ENCODE measurements at places on chromosomes 16 and 17.

GRCh38 chr16:87101903-87102302, 215.3 kb downstream of the C16orf95 start:
- DNase-seq: no peak

DNA sequence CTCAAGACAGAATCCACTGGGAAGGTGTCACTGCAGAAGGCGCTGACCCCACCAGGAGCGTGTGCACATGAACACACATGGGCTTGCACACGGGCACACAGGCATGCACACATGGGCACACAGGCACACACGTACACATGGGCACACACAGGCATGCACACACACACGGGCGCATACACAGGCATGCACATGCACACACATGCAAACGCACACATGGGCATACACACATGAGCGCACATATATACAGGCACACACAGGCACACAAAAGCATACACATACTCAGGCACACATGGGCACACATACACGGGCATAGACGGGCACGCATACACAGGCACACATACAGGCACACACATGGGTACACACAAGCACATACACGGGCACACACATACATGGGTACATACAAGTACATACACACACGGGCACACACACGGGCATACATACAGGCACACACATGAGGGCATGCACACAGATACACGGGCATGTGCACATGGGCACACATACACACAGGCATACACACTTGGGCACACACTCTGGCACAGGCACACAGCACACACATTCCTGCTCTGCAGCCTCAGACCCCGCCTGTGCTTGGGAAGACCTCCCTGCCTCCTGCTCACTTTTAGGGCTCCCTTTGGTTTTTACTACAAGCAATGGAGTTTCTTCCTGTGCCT, 86.8 kb downstream of the ZNF778 start:
- no peak for DNase-seq

DNA sequence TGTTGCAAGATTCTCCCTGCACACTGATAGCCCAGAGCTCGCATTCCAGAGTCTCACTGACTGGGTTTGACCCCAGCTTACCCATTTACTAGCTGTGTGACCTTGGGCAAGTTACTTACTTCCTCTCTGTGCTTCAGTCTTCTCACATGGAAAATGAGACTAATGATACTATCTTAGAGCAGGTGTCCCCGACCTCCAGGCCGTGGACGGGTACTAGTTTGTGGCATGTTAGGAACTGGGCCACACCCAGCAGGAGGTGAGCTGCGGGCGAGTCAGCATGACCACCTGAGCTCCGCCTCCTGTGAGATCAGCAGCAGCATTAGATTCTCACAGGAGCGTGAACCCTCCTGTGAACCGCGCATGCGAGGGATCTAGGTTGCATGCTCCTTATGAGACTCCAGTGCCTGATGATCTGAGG, 15.8 kb downstream of the ANKFY1 start:
- no peak for DNase-seq

GRCh38 chr16:81695321-81696165, 83.5 kb upstream of the PLCG2 start:
- DNase-seq: no peak

DNA sequence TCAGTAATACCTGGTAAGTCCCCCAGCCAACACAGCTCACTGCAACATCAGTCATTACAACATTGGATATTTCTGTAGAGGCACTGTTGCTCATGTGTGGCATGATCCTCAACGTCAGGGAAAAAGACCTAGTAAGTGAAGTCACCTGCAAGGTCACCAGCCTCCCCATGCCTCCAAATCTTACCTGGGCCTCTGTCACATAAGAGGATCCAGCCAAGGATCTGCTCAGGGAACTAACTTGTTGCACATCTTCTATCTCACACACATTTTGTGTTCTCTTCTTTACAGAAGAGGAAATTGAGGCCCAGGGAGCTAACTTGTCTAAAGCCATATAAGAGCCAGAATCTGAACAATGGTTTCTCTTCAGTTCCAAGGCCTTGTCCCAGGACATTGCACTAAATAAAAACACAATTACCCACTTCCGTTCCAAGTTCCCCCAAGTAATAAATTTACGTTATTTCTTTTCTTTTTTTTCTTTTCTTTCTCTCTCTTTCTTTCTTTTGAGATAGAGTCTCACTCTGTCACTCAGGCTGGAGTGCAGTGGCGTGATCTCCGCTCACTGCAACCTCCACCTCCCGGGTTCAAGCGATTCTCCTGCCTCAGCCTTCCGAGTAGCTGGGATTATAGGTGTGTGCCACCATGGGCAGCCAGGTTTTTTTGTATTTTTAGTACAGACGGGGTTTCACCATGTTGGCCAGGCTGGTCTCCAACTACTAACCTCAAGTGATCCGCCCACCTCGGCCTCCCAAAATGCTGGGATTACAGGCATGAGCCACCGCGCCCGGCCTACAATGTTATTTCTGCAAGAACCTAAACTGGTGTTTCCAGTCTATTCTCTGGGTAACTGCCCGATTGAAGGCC, 1.3 kb downstream of the SHMT1 start:
- no peak for DNase-seq

DNA sequence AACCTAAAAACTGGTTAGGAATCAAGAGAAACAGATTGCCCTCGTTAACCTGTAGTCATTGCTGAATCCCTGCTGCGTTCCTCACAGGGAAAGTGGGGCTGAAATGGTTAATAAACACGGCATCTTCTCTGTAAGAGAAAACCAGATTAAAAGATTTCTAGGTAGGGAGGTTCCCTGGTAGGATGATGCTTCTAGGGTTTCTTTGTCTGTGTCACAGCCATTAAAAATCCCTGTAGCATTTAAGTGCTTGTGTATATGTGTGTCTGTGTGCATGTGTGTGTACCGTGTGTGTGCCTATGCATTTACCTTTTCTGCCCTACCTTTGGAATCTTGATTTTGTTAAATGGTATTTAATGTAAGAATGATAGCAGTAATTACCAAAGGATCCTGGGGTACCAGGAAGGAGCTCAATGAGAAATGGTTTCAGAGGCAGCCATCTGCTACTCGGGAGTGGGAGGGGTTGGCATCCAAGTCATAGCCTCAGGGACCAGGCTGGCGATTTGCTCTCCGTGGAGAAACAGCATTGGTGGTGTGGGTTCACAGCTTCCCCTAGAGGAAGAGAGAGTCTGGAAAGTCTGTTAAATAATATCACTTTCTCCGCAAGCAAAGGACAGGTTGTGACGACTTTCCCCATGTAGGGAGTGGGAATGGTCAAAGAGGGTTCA, 177.1 kb downstream of the HS3ST4 start:
- DNase-seq: no peak

- DNase-seq: no peak
Measured at GRCh38 chr17:17191961-17192381, 14.2 kb downstream of the PLD6 start.

- DNase-seq: no peak
Measured at GRCh38 chr17:67528751-67529436, 151.8 kb downstream of the PITPNC1 start.

DNA sequence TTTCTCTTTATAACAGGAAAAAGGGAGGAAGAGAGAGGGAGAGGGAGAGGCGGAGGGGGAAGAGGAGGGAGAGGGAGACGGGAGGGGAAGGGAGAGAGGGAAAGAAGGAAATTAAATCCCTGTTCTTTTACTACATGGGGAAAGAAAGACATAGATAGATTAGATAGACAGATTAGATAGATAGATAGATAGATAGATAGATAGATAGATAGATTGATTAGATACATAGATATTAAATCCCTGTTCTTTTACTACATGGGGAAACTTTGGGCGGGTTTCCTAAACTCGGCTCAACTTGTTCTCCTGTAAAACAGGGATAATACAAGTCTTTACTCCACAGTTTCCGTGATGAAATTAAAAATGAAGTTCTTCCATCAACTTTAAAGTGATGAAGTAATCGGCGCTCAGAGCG, 661 bp downstream of the RFWD3 start:
- no peak for DNase-seq

DNA sequence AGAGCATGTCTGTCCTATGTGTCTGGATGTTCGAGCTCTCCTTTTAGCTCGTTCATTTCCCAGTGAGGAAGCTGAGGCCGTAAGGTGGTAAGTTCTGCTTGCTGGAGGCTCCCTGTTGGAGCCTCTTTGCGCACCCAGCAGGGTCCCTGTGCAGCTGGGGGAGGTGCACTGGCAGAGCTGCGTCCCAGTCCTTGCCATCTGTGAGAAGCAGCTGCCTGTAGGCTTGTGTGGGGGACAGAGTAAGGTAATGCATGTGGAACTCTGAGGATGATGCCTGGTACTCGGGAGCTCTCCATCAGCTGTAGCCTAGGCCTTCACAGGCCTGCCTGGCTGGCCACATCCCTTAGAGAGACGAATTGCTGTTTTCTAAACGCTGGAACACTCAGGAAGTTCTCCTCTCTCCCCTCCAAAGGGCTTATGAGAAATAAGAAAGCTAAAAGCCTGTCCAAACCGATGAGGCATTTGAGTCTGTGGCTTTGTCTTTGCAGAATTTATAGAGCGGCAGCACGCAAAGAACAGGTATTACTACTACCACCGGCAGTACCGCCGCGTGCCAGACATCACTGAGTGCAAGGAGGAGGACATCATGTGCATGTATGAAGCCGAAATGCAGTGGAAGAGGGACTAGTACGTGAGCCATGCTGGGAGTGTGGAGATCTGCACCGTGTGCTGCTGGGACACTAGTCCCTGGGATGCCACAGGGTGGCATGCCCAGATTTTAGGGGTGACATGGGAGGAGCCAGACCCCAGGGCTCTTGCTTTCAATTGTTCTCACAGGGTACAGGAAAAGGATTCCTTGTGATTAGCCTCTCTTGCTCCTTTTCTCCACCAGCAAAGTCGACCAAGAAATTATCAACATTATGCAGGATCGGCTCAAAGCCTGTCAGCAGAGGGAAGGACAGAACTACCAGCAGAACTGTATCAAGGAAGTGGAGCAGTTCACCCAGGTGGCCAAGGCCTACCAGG, 1.6 kb downstream of the NDUFB10 start:
- DNase-seq: peak; percentile 18

DNA sequence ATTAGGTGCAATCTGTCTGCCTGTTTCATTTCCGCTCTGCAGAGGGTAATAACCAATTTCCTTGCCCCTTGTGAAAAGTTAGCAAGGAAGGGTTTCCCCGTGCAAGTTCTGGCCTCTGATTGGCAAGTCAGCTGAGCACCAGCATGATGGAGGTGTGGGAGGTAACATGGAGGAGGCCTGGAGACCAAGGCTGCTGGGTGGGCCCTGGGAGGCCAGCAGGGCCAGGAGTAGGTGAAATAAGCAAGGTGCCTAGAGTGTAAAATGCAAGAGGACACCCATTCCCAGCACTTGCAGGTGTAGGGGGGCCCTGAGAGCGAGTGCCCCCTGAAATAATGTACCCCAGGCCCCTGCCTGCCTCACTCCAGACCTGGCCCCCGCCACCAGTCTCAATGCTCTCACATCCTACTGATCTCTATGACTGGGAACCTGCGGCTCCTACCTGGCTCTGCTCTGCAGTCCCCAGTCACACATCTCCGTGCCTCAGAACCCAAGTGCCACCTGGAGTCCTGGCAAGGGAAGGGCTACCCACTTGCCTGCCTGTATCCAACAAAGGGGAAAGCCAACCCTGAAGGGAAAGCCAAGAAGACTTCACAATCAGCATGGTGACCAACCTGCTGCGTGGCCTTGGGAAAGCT, 116.2 kb downstream of the C16orf78 start:
- no peak for DNase-seq

DNA sequence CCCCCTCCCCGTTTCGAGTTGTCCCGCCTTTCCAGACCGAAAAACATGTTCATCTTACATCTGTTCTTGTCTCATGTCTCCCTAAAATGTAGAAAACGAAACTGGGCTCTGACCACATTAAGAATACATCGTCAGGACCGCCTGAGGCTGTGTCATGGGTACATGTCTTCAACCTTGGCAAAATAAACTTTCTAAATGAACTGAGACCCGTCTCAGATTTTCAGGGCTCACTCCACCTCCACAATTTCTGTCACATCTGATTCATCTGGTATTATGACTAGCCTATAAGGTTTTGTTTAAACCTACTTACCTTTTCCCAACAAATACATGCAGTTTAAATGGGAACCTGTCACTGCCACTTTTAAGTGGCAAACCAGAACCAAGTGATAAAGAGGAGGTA, 621 bp downstream of the SDR42E1 start:
- no peak for DNase-seq

DNA sequence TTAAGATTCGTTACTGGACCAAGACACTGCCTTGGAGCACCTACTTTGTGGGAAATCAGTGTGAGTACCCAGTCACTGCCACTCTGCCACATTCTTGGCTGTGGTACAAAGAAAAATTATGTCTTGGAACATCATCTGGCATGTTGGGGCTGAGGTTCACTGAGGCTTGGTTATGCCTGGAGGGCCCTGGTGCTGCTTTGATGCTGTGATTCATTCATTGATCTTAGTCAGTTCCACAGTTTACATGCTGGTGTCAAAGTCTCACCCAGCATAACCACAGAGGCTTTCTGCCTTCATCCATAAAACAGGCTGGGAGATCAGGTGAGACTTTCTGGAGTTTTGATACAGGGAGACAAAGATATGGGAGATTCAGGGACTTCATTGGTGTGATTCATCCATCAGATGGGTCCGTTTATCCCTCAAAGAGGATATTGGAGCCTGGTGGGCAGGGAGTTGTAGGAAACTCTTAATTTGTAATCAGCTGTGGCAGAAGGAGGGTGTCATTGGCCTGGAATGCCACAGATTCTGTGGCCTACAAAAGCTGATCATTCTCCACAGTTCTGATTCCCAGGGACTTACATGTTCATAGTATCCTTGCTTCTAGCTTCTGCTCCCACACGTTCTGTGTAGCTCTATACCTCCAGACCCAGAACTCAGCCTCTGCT, 322.5 kb downstream of the PMP22 start:
- no peak for DNase-seq

DNA sequence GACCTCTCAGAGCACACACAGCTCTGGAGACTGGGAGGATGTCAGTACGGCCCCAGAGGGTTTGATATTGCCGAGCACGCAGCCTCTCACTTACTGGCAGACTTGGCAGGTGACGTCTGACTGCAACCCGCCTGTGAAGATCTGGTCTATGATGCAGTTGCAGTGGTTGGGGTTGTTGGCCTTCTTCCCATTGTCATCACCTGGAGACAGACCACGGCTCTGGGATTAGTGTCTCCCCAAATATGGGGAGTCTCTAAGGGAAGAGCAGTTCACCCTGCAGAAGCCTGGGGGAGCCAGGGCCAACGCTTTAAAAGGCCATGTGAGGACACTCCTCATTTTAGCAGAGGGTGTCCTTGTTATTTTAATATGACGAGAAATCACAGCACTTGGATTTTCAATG, 30.1 kb downstream of the USP22 start:
- DNase-seq: no peak

- no peak for DNase-seq
Measured at GRCh38 chr16:12410837-12411490, 392.7 kb downstream of the CPPED1 start.

- DNase-seq: no peak
Measured at GRCh38 chr16:80954985-80955384, 51.7 kb downstream of the CMC2 start.

DNA sequence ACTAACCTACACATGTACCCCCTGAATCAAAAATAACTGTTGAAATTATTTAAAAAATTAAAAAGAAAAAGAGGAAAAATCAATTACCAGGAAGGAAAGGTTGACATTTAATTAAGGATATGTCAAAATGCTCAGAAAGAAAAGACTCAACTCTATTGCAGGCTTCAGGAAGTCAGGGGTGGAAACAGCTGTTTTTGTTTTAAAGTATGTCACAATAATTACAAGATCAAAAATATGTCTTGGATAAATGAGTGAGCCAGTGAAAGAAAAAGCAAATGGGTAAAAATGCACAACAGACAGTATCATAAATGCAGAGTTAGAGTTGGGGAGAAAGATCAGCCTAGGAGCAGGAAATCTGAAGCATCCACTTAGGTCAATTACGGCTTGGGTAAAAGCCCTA, 146.0 kb downstream of the CDH11 start:
- DNase-seq: no peak

- no peak for DNase-seq
Measured at GRCh38 chr17:66772148-66772812, 62.6 kb upstream of the CACNG5 start.

All from D721Med (cell line).